ENCODE measurements at places on chromosomes 6 and 20. TPM values are rescaled to one million over a fixed set of nuclear protein-coding genes. Genes with fewer than 3 reads are reported as not detected.

HFE gene
- polyA plus RNA-seq, result 25.8 TPM

RIPOR3 gene
- polyA plus RNA-seq, result 9.6 TPM

PTGIS gene
- polyA plus RNA-seq, result 130 TPM

CAP2 gene
- 21.7 TPM for polyA plus RNA-seq

DNA sequence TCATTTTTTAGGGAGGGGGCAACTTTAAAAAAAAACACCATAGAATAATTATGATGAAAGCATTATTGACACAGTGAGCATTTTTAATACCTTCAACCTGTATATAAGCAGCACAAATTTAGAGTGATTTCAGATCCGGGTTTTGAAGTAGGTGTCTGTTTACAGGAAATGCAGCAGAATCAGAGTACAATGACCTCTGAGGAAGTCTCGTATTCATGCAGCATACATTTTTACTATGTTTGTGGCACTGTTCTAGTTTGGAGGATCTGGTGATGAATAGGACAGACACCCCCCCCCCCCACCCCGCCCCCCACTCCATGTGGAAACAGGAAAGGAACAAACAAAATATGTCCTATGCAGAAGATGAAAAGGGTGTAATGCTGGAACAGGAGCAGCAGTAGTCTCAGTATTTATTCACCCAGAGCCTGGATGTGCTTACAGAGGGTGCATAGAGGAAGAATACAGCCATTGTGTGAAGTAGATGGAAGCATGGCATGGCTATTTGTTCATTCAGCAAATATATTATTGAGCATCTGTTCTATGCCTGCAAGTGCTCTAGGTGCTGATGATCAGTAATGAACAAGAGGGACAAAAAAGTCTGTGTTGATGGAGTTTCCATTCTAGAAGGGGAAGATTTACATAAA is 19.7 kb downstream of the VAPB start:
- H3K27ac ChIP-seq, result no peak overlapping the region
- no peaks in the 10 kb centered on the region for H3K27me3 ChIP-seq
- peaks cover 6% of the 10 kb centered on the region for H3K4me1 ChIP-seq
- H3K36me3 ChIP-seq, result no peaks in the 10 kb centered on the region
- no peak overlapping the region for H3K4me3 ChIP-seq

DNA sequence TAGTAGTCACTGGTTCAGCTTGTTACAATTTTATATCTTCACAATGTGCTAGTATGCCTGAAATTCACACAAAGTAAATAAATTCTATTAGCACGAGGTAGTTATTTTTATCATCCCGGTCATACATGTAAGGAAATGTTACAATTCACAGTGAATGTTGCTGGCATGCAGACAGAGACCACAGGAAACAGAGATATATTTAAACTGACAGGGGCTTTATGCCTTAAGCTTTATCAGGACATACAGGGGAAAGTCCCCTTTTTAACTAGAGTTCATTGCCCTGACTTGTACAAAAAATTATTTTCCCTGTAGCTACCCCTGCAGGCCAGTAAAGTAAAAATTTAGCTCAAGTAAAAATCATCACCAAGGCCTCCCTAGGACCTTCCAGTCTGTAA is 712.0 kb upstream of the NRSN1 start:
- H3K27ac ChIP-seq, result no peak overlapping the region
- no peak overlapping the region for H3K4me3 ChIP-seq
- H3K4me1 ChIP-seq, result peaks cover 2% of the 10 kb centered on the region
- DNase-seq, result no peak
- H3K36me3 ChIP-seq, result no peaks in the 10 kb centered on the region

DNA sequence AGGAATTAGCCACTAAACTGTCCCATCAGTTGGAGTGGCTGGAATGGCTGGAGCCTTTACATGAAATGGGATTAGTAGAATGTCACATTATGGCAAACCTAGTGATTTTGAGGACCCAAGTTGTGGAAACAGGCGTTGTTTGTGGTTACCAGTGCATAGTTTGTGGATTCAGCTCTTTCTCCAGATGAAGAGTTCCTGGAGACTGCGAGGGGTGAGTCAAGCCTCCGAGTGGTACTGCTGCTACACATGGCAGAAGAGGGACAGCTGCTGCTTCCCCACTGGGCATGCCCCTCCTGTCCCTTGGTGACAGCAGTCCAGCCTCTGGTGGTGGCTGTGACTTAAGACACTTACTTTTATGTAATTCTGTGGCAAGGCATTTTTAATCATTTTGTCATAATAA is 94.2 kb upstream of the SCP2D1 start:
- DNase-seq, result no peak
- H3K36me3 ChIP-seq, result no peaks in the 10 kb centered on the region
- no peak overlapping the region for H3K4me3 ChIP-seq
- H3K27ac ChIP-seq, result no peak overlapping the region
- H3K4me1 ChIP-seq, result no peaks in the 10 kb centered on the region

DNA sequence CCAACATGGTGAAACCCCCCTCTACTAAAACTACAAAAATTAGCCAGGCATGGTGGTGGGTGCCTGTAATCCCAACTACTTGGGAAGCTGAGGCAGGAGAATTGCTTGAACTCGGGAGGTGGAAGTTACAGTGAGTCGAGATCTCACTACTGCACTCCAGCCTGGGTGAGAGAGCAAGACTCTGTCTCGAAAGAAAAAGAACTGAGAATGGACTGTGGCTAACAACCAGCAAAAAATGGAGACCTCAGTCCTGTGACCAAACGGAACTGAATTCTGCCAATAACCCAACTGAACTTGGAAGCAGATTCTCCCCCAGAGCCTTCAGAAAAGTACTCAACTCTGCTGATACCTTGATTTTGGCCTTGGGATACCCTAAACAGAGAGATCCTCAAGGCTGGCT is 604.5 kb downstream of the DOK5 start:
- no peaks in the 10 kb centered on the region for H3K27me3 ChIP-seq
- H3K36me3 ChIP-seq, result no peaks in the 10 kb centered on the region
- no peak for DNase-seq
- H3K4me3 ChIP-seq, result no peak overlapping the region

DNA sequence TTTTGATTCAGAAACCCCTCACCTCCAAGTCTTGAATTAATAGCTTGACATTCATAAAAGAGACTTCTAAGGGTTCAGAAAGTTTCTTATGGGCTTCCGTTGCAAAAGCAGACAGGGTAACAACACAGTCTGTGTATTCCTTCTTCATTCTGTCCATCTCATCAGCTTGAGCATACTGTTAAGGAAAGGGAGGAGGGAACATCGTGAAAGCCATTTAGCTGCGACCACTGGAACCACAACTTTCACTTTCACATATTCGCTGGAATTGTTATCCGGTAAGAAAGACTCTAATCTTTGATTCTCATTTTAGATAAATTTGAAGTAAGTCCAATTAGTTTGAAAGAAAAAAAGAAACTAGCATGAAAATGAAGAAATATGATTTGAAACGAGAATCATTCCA is 174.4 kb downstream of the SYNE1 start:
- no peak overlapping the region for H3K27ac ChIP-seq
- H3K4me1 ChIP-seq, result no peaks in the 10 kb centered on the region
- no peak overlapping the region for H3K4me3 ChIP-seq
- no peak for DNase-seq
- H3K36me3 ChIP-seq, result no peaks in the 10 kb centered on the region

DNA sequence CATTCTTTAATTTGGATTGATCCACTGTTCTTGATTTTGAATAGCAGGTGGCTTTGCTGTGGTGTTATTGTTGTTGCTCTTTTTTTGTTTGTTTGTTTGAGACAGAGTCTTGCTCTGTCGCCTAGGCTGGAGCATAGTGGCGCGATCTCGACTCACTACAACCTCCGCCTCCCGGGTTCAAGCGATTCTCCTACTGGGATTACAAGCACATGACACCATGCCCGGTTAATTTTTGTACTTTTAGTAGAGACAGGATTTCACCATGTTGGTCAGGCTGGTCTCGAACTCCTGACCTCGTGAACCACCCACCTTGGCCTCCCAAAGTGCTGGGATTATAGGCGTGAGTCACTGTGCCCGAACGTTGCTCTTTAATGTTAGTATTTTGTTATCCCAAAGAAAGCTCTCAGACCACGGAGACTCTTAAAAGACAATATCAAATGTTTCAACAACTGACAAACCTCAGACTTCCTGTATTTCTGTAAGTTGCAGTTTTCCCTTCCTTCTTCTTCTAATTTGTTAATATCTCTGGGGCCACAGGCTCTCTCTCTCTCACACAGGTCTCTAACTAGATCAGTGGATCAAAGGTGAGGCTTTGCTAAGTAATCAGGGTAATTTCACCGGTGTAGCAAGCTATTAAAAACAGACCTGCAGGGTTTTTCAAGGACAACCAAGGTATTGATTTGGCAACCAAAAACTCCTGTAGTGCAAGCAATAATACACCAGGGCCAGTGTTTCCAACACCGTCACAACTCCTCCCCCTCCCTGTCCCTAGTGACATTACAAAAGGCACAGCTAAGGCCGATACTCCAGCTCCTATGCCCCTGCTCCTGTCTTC is 48.8 kb upstream of the ZNF217 start:
- no peaks in the 10 kb centered on the region for H3K27me3 ChIP-seq
- H3K36me3 ChIP-seq, result no peaks in the 10 kb centered on the region
- no peak overlapping the region for H3K4me3 ChIP-seq
- no peak for DNase-seq
- peaks cover 4% of the 10 kb centered on the region for H3K4me1 ChIP-seq

- H3K27me3 ChIP-seq, result no peaks in the 10 kb centered on the region
- H3K4me1 ChIP-seq, result peaks cover 9% of the 10 kb centered on the region
- H3K27ac ChIP-seq, result no peak overlapping the region
- no peaks in the 10 kb centered on the region for H3K36me3 ChIP-seq
- H3K4me3 ChIP-seq, result no peak overlapping the region
Observed at GRCh38 chr6:36657271-36657670, 21.2 kb upstream of the CDKN1A start.

GRCh38 chr6:166764473-166765233 is 137.6 kb upstream of the RPS6KA2 start:
- no peaks in the 10 kb centered on the region for H3K27me3 ChIP-seq
- no peaks in the 10 kb centered on the region for H3K36me3 ChIP-seq
- no peak for DNase-seq
- no peak overlapping the region for H3K27ac ChIP-seq
- H3K4me3 ChIP-seq, result no peak overlapping the region

DNA sequence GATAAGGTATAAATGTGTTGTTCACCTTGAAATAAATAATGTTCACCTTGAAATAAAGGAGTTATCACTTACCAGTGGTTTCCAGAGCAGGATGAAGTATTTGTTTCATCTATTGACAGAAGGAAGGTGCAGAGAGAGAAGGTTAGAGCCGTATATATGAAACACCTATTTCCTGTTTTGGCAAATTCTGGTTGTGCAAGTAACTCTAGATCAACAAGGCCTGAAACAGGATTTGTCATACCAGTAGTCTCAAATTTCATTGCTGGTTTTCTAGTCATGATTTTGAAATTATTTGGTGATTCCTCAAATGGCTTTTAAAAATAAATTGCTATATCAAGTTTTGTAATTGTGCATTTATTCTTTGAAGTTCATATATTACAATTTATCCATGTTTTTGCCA is at the start of gene CRISP3:
CRISP3 (minus strand) TSS at position 130 of the 400 bp plus-strand sequence; CDS start at position 109, 21 bp downstream.
- no peaks in the 10 kb centered on the region for H3K27me3 ChIP-seq
- H3K4me3 ChIP-seq, result no peak within 1 kb of the TSS
- H3K36me3 ChIP-seq, result no peaks in the 10 kb centered on the region
- DNase-seq, result no peak
- H3K27ac ChIP-seq, result no peak within 1 kb of the TSS

All from ovary (tissue), 10 donors.